Kidney tubule cell (primary cell): ENCODE measurements at places on chromosomes 5 and 9.
A peak's percentile ranks its signal among the peaks of the same experiment; 100 is the strongest.

- DNase-seq: no peak
Measured at GRCh38 chr9:38171926-38172325, 102.9 kb upstream of the SHB start.

DNA sequence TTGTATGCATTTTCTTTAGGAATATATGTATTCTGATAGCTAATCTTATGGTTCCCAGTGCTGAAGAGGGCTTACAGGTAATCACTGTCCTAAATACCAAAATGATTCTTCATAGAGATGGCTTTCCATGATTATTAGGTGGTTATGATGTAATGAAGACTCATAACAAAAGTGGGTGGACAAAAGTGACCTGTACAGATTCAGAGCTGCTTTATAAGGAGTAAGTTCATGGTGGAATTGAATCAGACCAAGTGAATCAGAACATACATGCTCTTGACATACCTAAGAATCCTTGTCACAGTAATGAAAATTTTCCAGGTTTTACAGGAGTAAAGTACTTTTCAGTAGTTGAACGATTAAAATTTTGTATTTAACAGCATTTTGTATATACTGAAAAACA lies 105.6 kb downstream of the NIPBL start:
- DNase-seq: peak; percentile 77

DNA sequence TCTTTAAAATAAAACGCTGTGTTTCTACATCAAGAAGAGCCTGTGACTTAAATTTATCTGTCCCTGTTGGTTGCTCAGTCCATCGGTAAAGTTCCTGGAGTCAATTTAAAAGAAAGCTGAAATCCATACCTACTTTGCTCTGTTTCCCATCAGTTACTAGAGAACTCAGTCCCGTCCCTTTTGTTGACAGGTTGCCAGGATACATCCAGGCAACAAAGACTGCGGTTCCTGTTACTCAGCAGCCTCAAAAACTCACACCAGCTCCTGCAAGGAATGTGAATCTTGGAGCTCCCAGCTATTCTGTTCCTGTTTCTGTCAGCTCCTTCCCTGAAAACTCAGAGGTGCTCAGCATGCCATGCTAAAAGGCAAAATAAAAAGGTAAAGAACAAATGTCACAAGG lies at the start of gene ZNF474:
Gene ZNF474, plus strand, starts transcription at position 241 of the 400 bp plus-strand sequence. CDS start 22,445 bp downstream, outside the sequence.
- peak; percentile 98 for DNase-seq

GRCh38 chr9:3179711-3180110 lies 335.8 kb upstream of the PUM3 start:
- no peak for DNase-seq

DNA sequence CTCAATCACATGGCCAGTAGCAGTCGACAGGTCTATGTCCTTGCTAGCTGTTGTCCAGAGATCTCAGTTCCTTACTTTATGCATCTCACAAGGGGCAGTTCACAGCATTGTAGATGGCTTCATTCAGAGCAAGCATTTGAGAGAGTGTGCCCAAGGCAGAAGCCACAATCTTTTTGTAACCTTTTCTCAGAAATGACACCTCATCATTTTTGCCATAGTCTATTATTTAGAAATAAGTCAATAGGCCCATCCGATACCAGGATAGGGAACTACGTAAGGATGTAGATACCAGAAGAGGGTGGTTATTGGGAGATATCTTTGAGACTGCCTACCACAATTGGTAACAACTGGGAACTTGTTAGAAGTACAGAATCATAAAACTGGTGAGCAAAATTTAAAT lies 37.1 kb downstream of the LURAP1L start:
- no peak for DNase-seq

DNA sequence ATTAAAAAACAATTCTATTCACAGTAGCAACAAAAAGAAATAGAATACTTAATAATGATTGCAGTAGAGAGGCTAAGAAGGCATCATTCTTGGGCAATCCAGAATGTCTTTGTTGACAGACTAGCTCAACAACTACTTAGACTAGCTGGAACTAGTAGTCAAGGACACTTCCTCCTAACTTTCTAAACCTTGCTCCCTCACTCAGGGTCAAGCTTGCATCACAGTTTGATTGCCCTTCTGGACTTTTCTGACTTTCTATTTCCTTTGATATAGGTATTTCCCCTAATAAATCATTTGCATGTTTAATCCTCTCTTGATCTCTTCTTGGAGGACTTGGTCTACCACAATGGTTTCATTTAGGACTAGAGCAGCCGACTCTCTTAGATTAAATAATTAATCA lies 1107.9 kb downstream of the PTPRD start:
- DNase-seq: no peak

DNA sequence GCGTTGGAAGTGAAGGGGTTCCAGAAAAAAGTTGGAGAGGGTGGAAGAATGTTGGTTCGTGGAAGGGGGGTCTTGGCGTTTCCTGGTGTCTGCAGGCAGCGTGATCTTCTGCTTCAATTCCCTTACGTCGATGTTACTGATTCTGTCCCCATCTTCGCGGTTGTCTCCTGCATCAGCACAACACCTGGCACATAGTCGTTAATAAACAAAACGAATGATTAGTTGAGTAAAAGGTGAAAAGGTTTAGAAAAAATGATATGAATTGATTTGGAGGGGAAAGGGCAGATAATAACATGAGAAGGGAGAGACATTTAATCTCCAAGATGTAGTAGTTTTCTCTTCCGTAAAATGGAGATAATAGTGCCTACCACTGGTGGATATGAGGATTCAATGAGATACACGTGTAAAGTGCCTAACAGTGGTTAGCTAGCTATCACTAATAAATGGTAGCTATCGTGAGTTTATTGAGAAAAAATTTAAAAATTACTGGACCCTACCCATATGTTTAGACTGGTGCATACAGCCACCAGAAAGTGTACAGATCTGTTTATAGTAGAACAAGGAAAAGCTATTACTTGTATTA lies 556 bp downstream of the MTREX start:
- peak; percentile 40 for DNase-seq

DNA sequence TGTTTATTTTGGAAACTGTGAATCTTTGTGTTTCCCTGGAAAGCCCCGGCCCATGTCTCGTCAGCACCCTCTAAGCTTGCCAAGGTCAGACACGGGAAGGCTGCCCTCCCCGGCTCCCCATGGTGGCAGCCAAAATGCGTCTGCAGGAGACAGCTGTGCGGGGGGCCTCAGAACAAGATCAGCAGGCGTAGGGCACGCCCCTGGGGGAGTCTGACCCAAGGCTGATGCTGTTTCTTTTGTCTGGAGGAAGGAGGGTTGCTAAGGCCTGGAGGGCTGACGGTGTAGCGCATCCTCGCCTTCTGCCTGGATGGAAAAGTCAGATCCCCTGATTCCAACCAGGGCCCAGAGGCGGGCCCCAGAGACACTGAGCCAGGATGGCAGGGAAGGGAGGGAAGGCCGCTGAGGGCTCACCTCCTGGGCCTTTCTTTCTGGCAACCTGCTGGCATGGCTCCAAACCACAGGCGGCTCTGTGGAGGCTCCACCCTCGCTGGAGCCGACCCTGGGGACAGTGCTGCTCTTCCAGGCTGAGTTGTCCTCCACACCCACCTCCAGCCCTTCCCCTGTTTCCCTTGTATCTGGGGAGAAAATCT lies 57.2 kb downstream of the OLFM1 start:
- DNase-seq: no peak

DNA sequence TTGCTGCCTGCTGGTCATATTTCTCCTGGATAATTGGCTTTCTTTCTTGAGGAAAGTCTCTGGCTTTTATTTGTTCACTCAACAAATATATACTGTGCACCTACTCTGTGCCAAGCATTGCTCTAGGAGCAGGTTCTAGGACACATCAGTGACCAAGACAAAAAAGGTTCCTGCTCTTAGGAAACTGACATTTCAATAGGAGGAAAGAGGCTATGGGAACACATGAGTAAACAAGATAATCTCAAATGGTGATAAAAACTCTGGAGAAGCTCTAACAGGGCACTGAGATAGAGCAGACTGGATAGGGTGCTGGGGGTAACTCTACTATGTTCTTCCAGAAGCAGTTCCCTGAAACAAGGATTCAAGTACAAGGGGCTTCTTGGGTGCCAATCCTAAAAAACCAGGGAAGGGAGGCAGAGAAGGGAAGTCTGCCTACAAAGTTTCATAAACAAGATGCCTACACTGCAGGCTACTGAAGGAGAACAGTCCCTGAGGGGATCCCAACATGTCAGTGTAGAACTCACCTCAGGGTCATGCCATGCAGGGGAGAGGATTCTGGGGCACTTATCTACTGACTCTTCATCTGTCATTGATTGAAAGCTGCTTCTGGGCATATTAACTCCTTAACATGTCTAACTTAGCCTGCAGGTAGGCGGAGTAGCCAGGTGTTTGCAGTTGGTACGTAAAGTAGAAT lies 181.3 kb downstream of the GRIA1 start:
- DNase-seq: no peak

- DNase-seq: no peak
Measured at GRCh38 chr9:31677415-31677814, 707.0 kb upstream of the ACO1 start.

DNA sequence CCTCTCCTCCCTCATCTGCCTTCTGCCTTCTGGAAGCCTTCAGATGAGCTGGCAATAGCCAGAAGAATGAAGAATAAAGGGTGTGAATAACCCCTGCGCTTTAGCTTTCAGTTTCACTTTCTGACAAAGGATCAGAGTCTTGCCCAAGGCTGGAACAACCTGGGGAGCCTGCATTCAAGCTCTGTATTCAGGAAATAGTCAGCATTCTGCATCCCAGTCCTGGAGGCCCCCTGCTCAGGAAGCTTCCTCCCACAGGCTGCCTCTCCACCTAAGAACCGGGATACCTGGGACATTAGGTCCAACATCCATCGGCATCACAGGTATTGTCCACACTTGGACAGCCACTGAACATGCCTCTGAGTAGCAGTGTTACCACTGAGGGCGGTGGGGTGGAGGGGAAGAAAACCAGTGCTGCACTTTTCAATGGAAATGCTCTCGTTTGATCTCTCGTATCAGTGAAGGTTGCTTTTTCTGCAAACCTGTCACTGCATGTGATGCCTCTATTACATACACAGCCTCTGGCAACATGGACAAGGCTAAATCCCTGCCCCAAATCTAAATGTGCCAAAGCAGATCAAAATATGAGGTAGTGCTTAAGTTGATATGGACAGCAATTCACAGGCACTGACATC lies 39.8 kb upstream of the ACO1 start:
- DNase-seq: peak; percentile 37

GRCh38 chr5:93929131-93929530 lies 187.7 kb upstream of the POU5F2 start:
- DNase-seq: no peak

- no peak for DNase-seq
Measured at GRCh38 chr9:129225815-129226214, 47.8 kb upstream of the IER5L start.

DNA sequence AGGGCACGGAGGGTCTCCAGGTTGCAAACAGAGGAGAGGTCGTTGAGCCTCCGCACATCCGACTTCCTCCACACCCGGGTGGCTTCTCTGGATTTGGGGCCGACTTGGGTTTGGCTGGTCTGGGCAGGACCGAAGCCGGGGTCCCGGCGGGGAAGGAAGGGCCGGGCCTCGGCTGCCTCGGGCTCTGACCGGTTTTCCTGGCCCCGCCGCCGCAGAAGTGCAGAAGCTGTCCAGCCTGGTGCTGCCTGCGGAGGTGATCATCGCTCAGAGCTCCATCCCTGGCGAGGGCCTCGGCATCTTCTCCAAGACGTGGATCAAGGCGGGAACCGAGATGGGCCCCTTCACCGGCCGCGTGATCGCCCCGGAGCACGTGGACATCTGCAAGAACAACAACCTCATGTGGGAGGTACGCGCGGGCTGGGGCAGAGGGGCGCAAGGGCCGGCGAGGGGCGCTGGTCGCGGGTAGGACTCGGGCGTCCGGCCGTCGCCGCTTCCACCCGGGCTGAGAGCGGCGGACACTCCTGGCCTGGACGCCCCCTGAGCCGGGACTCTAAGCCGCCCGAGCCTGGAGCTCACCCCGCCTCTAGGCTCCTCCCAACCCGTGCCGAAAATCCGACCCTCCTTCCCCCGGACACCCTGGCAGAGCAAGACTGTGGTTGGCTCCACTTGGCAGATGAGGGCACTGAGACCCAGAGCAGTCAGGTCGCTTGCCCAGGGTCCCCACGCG lies 2.2 kb downstream of the PRDM12 start:
- no peak for DNase-seq

GRCh38 chr9:35042081-35042604 lies 30.3 kb downstream of the VCP start:
- peak; percentile 77 for DNase-seq

- no peak for DNase-seq
Measured at GRCh38 chr9:137306850-137307254, 4.8 kb upstream of the NRARP start.

GRCh38 chr9:5364294-5365024 lies 24.8 kb upstream of the RLN1 start:
- DNase-seq: peak; percentile 40

DNA sequence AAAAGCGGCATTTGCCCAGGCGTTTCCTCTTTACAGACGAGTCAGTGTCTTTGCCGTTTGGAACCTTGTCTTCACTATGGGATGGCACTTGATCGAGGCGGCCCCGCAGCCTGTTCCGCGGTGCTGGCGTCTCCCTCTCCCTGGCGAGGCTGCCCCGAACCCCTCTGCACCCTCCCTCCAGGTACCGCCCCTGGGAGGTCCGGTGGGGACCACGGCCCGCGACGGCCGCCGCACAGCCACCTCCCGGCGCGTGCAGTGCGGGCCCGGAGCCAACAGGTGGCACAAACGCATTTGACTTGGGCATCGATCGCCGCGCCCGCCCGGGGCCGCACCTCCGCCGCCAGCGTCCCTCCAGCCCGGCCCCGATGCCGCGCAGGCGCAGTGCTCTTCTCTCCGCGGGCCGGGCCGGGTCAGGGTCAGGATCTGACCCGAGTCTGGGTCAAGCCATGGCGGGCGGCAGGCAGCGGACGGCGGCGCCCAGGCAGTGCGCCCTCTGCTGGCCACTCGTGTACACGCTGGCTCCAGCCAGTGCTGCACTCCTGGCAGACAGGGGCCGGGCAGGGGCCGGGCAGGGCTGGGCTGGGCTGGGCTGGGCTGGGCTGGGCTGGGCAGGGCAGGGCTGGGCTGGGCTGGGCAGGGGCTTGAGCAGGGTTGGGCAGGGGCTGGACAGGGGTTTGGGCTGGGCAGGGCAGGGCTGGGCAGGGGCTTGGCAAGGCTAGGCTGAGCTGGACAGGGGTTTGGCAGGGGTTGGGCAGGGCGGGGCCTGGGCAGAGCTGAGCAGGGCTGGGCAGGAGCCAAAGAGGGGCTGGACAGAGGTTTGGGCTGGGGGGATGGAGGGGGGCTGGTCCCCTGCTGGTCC lies 155.8 kb upstream of the IRX4 start:
- peak; percentile 52 for DNase-seq

GRCh38 chr5:137209232-137209809 lies 289.8 kb downstream of the SPOCK1 start:
- DNase-seq: no peak

DNA sequence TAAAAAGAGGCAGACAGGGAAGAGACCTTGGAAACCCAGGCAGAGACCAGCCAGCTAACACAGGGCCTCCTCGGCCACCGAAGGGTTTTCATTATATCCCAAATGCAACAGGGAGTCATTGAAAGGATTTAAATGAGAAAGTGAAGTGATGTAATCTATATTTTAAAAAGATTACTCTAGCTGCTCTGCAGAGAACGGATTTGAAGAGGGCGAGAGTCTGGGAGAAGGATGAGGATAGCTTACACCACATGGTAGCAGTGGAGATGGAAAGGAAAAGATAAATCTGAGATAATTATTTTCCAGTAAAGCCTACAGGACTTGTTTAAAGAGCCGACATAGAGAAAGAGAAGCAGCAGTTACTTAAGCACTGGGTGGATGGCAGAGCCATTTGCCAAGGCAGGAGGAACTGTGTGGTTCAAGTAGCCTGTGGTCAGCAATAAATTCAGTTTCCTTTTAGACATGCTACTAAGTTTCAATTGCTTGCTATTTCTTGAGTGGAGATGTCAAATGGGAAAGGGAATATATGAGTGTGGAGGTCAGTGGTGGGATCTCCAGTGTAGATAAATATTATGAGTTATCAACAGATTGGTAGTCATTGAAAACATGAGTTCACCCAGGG lies 9.3 kb downstream of the FBN2 start:
- no peak for DNase-seq
